ENCODE measurements at places on chromosomes 1 and 21. TPM values are rescaled to one million over a fixed set of nuclear protein-coding genes. Genes with fewer than 3 reads are reported as not detected.

- DNase-seq: peak; percentile 84
Measured at GRCh38 chr1:176696109-176696508, 233.1 kb downstream of the PAPPA2 start.

GRCh38 chr1:203627851-203628200 is 1.2 kb downstream of the ATP2B4 start:
- peak; percentile 58 for DNase-seq

DNA sequence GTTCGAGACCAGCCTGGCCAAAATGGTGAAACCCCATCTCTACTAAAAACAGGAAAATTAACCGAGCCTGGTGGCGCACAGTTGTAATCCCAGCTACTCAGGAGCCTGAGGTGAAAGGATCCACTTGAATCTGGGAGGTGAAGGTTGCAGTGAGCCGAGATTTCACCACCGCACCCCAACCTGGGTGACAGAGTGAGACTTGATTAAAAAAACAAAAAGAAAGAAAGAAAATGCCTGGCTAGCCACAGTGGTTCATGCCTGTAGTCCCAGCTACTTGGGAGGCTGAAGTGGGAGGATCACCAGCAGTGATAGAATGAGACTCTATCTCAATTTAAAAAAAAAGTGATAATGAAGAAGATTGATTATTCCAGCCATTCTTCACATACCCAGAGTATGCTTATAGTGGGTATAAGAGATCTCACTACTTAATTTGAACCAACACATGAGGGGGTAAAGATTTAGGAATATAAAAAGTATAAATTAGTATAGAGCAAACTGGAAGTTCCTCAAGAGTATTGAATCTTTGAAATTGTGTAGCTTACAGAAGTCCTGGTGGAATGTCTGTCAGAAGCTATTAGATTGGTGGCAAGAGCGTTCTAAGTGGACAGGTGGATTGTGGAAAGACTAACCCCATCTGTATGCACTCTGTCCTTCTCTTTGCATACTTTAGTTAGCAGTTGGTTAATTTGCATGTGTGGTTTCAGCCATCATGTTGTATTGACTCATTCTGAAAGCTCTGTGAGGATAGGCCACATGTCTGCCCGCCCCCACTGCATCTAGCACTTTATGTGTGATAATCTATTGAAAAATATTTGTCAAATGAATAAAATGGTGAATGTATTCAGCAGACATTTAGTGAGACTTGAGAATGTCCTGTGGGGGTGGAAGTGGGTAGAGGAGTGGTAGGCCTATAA is 25.0 kb downstream of the RLF start:
- peak; percentile 71 for DNase-seq

DNA sequence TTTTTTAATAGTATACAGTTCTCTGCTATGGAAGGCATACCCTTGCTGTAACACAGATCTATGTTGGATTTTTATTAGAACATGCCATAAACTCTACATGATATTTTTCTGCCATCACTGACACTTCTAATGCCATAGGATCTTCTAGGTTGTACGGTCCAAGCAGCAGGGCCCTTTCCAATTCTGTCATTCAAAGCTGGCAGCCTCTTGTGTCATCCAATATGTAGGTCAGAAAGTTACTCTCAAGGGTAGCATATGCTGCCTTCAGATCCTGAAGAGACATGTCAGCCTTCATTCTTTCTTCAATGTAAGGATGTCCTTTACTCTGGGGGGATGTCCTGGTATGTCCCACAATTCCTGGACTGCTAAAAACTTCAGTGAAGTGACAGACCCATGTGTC is 629.2 kb upstream of the USP24 start:
- no peak for DNase-seq

- peak; percentile 23 for DNase-seq
Measured at GRCh38 chr21:41482301-41482700, 25.7 kb downstream of the TMPRSS2 start.

DNA sequence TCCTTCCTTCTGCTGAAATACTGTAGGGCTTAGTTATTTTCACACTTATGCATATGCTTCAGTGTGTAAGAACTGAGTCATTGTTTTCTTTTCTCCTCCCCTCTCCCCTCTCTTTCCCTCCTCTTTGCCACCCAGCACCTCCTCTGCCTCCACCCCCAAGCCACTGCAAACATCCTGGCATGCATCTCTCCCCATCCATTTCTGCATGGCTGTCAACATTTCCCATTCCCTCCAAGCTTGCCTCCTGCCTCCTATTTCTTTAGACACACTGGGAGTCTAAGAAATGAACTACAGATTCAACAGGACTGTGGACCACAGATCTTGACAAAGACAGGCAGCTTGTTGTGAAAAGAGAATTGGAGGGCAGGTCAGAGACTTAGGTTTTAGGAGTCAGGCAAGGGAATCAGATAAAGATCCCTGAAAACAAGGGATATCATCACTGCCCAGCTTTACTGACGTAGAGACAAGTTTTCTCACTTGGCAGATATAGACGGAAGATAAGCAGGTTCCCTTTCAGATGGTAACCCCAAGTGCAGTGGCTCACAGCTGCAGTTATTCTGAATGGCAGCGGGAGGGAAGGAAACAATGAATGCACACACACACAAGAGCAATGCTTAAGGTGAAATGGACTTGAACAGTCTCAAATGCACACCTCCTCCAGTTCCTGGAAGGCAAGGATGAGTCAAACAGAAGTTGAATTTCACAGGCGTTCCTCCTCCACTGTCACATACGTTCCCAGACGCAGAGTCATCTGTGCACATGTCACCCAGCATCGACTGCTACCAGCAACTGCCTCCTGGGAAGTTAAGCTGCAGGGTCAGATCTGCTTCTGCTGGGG is 56.1 kb downstream of the HIVEP3 start:
- peak; percentile 82 for DNase-seq

GRCh38 chr21:20108976-20109540 is 889.2 kb upstream of the NCAM2 start:
- DNase-seq: no peak

DNA sequence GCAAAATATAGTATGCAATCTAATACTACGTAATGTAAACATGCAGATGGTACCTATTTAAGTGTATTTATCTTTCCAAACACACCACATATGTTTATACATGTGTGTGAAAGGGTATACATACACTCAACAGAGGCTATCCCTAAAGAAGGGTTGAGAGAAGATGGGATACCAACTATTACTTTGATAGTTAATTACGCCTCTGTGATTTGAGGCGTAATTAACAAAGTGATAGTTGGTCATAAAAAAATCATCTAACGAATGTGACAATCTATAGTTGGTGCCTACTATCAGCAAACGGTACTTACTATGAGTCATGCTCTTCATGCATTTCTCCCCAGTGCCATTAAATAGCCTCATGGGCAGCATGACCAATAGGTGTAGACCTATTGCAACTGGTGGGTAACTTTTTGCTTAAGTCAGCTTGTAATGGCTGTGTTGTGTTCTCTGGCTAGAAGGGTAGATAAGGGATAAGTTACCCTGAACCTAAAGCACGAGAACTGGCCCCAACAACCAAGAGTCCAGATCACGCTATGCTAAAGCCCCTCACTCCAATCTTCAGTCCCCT is 15.3 kb downstream of the RCAN1 start:
- DNase-seq: no peak

GRCh38 chr1:42931108-42931539 is 27.5 kb downstream of the SLC2A1 start:
- peak; percentile 27 for DNase-seq

GRCh38 chr1:86950712-86951419 is 36.4 kb downstream of the HS2ST1 start:
- DNase-seq: no peak

GRCh38 chr1:108046026-108046425 is 81.0 kb upstream of the VAV3 start:
- peak; percentile 70 for DNase-seq

GRCh38 chr1:54362881-54363340 is 43.3 kb downstream of the SSBP3 start:
- DNase-seq: no peak

GRCh38 chr1:22772014-22772413 is 61.4 kb downstream of the EPHB2 start:
- DNase-seq: no peak

DNA sequence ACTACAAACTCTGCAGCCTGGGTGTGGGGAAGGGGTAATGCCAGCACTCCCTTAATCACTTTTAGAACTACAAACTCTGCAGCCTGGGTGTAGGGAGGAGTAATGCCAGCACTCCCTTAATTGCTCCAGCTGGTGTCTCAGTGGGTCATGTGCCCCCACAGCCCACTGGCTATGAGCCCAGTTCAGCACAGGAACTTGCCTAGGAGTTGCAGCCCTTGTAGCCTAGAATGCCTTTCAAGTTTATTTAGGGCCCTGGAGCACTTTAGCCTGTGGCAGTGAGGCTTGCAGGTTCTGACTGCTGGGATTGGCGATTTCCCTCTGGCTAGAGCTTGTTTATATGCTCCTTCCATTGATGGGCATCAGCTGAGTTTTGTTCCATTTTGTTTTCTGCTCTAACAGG is 17.1 kb downstream of the VN1R5 start:
- no peak for DNase-seq

GRCh38 chr1:101236516-101237228 is at the start of gene S1PR1:
S1PR1 (plus strand) TSS chr1:101237019; CDS start chr1:101238985, 1,966 bp downstream.
- peak; percentile 50 for DNase-seq

DNA sequence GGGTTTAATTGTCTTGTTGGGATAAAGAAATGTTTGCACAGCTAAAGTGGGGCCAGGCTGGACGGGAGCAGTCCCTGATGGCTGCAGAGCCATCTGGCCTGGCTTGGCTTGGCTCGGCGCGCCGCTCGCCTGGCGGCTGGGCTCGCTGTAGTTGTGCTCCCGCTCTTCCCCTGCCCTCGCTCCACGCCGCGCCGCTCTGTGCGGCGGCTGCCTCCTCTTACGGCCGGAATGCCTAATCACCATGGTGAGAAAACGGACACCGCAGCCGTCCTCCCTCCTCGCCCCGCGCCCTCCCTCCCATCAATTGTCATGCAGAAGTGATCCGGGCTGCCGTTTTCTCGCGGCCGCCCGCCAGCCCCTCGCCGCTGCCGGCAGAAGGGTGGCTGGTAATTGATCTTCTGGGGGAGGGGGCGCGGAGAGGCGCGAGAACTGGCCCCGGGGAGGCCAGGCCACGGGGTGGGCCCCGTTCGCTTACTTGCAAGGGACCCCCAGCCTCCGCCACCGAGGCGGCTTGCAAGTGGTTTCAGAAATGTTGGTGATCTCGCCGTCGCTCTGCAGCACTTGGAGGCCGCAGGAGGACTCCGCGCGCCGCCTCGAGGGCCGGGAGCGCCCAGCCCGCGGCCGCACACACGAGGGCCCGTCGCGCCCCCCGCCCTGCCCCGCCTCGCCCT is 12.4 kb downstream of the RNF220 start:
- DNase-seq: no peak

- no peak for DNase-seq
Measured at GRCh38 chr1:192869308-192869940, 60.6 kb downstream of the RGS2 start.

- peak; percentile 42 for DNase-seq
Measured at GRCh38 chr1:147781056-147781471, 20.7 kb upstream of the GJA5 start.

Gene HCN3
- 1.3 TPM for total RNA-seq

Gene TMPRSS2
- total RNA-seq: not detected

Gene B3GALT2
- not detected for total RNA-seq

Gene BTBD8
- total RNA-seq: 2.3 TPM

Gene ADAMTS5
- total RNA-seq: 22.3 TPM

Gene HPDL
- 0.33 TPM for total RNA-seq

Gene PNRC2
- 87.5 TPM for total RNA-seq

Gene PTPN7
- not detected for total RNA-seq

Gene TDRD10
- under 0.01 TPM for total RNA-seq

Gene TMEM52
- 1.3 TPM for total RNA-seq

Gene ST6GALNAC5
- 1.1 TPM for total RNA-seq

Gene RGS4
- total RNA-seq: 0.33 TPM
